ENCODE measurements at places on chromosomes 3 and 15. TPM values are rescaled to one million over a fixed set of nuclear protein-coding genes. Genes with fewer than 3 reads are reported as not detected.
A peak's percentile ranks its signal among the peaks of the same experiment; 100 is the strongest.

Gene CD200
- total RNA-seq: 2.6 TPM

Gene TNIK
- total RNA-seq: 9.6 TPM

Gene MRPL47
- total RNA-seq: 5.3 TPM

DNA sequence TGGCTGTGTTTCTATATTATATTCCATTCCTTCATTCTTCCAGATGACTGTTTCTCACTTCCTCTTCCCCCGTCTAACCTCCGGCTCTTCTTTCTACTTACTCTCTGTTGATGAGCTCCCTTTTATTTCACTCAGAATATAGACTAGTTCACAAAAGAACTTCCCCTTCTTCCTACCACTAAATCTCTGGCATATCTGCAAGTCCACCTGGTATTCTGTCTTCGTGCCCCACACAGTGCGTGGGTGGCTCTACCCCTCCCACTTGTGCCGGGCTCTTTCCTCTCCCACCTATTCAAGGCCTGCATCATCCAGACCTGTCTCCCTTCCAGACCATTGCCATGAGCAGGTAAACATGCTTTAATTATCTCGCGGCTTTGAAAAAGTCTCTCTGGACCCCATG is 73.0 kb downstream of the SCN10A start:
- H3K4me1 ChIP-seq: no peaks in the 10 kb centered on the region
- H3K4me3 ChIP-seq: no peak overlapping the region
- no peak overlapping the region for H3K27ac ChIP-seq
- no peaks in the 10 kb centered on the region for H3K27me3 ChIP-seq
- no peak for DNase-seq

GRCh38 chr3:44996556-44996969 is 20.5 kb downstream of the EXOSC7 start:
- peak; percentile 13 for DNase-seq
- H3K27me3 ChIP-seq: no peaks in the 10 kb centered on the region
- no peak overlapping the region for H3K4me3 ChIP-seq
- H3K36me3 ChIP-seq: no peaks in the 10 kb centered on the region

GRCh38 chr15:95352631-95353187 is 977.8 kb upstream of the NR2F2 start:
- H3K4me1 ChIP-seq: no peaks in the 10 kb centered on the region
- H3K4me3 ChIP-seq: no peak overlapping the region
- DNase-seq: no peak

- no peak overlapping the region for H3K4me3 ChIP-seq
- H3K36me3 ChIP-seq: no peaks in the 10 kb centered on the region
- no peak for DNase-seq
- H3K27me3 ChIP-seq: no peaks in the 10 kb centered on the region
- H3K27ac ChIP-seq: no peak overlapping the region
These were observed 495.1 kb downstream of the IL5RA start for GRCh38 chr3:2615080-2615479.

DNA sequence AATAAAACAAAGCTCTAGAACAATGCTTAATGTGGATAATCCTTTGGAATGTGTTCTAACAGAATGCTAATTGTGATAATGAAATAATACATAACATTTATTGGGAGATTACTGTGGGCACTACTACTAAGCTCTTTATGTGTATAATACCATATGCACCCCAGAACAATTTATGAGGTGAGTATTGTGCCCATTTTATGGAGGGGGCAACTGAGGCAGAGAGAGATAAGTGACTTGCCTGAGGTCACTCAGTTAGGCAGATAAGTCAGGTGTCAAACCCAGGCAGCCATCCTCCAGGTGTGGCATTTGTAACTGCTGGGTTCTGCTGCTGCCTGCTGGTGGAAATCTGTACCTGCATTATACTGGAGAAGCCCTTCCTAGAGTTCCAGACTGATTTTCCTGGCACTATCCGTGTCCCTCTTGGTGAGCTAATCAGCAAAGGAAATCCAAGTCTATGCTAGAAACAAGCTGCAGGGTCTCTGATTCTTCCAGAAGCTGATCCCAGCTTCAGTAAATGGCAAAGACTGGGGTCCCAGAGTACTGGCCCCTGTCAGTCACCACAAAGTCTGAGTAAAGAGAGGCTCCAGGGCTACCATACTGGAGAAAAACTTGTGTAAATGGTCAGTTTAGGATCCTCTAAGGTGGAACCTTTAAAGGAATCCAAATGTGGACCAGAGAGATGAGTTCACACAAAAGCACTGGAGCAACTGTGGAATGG is 22.6 kb upstream of the RBP1 start:
- H3K36me3 ChIP-seq: no peaks in the 10 kb centered on the region
- peak; percentile 70 for DNase-seq
- peaks cover 51% of the 10 kb centered on the region for H3K4me1 ChIP-seq
- H3K27me3 ChIP-seq: no peaks in the 10 kb centered on the region
- no peak overlapping the region for H3K4me3 ChIP-seq
- no peak overlapping the region for H3K27ac ChIP-seq

Gene GATM
- total RNA-seq: 1,447 TPM

Gene PPP1R14D
- not detected for total RNA-seq

- H3K36me3 ChIP-seq: no peaks in the 10 kb centered on the region
- no peak for DNase-seq
These were observed 120.9 kb downstream of the CACNA2D3 start for GRCh38 chr3:54243056-54243931.

Gene EIF4E3
- 8.2 TPM for total RNA-seq

- H3K27me3 ChIP-seq: no peaks in the 10 kb centered on the region
- no peak overlapping the region for H3K27ac ChIP-seq
- no peaks in the 10 kb centered on the region for H3K4me1 ChIP-seq
- DNase-seq: no peak
These were observed 134.2 kb downstream of the OTOL1 start for GRCh38 chr3:161630794-161631193.

Gene SGO1
- 2.0 TPM for total RNA-seq

GRCh38 chr3:13095408-13095937 is 22.2 kb upstream of the IQSEC1 start:
- H3K36me3 ChIP-seq: no peaks in the 10 kb centered on the region
- H3K27me3 ChIP-seq: no peaks in the 10 kb centered on the region
- peaks cover 10% of the 10 kb centered on the region for H3K4me1 ChIP-seq
- no peak for DNase-seq
- H3K4me3 ChIP-seq: no peak overlapping the region
- H3K27ac ChIP-seq: no peak overlapping the region

Gene MYL3
- not detected for total RNA-seq

GRCh38 chr3:115494826-115495225 is 128.5 kb upstream of the GAP43 start:
- no peak for DNase-seq
- no peaks in the 10 kb centered on the region for H3K27me3 ChIP-seq
- peaks cover 8% of the 10 kb centered on the region for H3K4me1 ChIP-seq

Gene CLDN1
- total RNA-seq: 57.9 TPM

Gene DBR1
- total RNA-seq: 11.7 TPM

DNA sequence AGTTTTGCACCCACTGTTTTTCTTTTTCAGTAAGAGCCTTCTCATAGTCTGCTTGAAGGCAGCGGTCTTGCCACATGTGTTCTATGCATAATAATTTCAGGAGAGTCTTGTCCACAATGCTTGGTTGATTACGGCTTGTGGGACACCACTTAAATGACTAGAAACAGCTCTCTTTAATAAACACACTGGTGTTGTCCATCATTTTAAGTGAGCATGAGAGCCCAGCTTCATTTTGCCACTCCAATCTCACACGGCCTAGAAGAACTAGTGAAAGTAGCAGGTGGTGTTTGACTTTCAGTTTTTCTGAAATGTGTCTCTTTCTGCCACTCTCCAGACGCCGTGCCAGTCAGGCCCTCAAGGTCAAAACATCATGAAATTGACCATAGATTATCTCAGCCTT is 292.1 kb downstream of the LPP start:
- H3K4me3 ChIP-seq: no peak overlapping the region
- H3K36me3 ChIP-seq: no peaks in the 10 kb centered on the region
- no peaks in the 10 kb centered on the region for H3K4me1 ChIP-seq
- no peaks in the 10 kb centered on the region for H3K27me3 ChIP-seq

Gene ANKUB1
- not detected for total RNA-seq

DNA sequence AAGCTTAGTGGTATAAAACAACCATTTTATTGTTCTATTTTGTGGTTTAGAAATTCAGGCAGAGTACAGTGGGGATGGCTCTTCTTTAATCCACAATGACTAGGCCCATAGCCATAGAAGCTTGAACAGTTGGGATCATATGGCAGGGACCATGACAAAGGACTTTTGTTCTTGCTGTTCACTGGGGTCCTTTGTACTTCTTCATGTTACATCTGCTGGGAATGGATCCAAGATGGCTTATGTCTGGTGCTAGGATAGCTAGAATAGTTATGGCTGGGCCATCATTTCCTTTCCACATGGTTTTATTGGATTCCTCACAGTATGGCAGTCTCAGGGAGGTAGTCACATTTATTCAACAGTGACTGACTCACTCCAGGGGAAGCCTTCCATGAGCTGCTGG is 427.9 kb upstream of the AGTR1 start:
- H3K27ac ChIP-seq: no peak overlapping the region
- no peaks in the 10 kb centered on the region for H3K4me1 ChIP-seq
- H3K36me3 ChIP-seq: no peaks in the 10 kb centered on the region
- DNase-seq: no peak

DNA sequence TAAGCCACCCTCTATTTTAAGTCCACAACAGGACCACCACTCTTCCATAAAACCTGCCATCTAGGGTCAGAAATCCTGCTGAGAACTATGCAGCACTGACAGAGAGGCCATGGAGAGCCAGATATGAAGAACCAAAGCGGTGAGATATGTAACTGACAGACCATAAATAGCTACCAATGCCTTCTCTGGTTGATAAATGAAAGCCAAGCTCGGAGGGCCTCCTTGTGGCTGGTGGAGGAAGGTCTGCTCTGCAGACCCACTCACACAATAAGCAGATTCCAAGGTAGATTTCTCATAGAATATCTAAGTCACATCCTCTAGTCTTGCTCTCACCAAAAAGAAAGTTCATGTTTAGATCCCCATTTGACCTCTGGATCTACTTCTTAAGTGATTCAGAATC is 38.9 kb downstream of the RYK start:
- no peak overlapping the region for H3K4me3 ChIP-seq
- H3K4me1 ChIP-seq: no peaks in the 10 kb centered on the region
- no peak overlapping the region for H3K27ac ChIP-seq
- no peaks in the 10 kb centered on the region for H3K27me3 ChIP-seq

Gene TUSC7
- total RNA-seq: not detected

- peak; percentile 58 for DNase-seq
- no peaks in the 10 kb centered on the region for H3K36me3 ChIP-seq
- H3K4me3 ChIP-seq: no peak overlapping the region
- no peak overlapping the region for H3K27ac ChIP-seq
These were observed 28.3 kb downstream of the IDH3A start for GRCh38 chr15:78177447-78177873.

DNA sequence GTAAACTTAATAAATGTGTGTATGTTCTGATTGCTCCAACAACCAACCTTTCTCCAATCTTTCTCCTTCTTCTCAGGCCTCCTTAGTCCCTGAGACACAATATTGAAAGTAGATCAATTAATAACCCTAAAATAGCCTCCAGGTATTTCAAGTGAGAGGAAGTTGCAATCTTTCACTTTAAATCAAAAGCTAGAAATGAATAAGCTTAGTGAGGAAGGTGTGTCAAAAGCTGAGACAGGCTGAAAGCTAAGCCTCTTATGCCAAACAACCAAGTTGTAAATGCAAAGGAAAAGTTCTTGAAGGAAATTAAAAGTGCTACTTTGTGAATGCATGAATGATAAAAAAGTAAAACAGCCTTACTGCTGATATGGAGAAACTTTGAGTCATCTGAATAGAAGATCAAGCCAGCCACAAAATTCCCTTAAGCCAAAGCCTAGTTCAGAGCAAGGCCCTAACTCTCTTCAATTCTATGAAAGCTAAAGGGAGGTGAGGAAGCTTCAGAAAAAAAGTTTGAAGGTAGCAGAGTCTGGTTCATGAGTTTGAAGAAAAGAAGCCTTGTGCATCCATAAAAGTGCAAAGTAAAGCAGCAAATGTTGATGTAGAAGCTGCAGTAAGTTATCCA is 38.6 kb downstream of the CCDC80 start:
- no peak overlapping the region for H3K4me3 ChIP-seq
- H3K27ac ChIP-seq: no peak overlapping the region
- H3K4me1 ChIP-seq: no peaks in the 10 kb centered on the region
- no peak for DNase-seq
- H3K36me3 ChIP-seq: no peaks in the 10 kb centered on the region
- no peaks in the 10 kb centered on the region for H3K27me3 ChIP-seq

GRCh38 chr3:27666272-27666671 is 55.9 kb downstream of the EOMES start:
- no peak for DNase-seq
- H3K4me1 ChIP-seq: no peaks in the 10 kb centered on the region
- no peak overlapping the region for H3K4me3 ChIP-seq
- H3K27me3 ChIP-seq: no peaks in the 10 kb centered on the region
- H3K27ac ChIP-seq: no peak overlapping the region
- no peaks in the 10 kb centered on the region for H3K36me3 ChIP-seq

- no peaks in the 10 kb centered on the region for H3K27me3 ChIP-seq
- no peak overlapping the region for H3K4me3 ChIP-seq
- no peak for DNase-seq
- no peaks in the 10 kb centered on the region for H3K4me1 ChIP-seq
- no peak overlapping the region for H3K27ac ChIP-seq
These were observed 206.1 kb upstream of the UBE2E2 start for GRCh38 chr3:22996920-22997571.

DNA sequence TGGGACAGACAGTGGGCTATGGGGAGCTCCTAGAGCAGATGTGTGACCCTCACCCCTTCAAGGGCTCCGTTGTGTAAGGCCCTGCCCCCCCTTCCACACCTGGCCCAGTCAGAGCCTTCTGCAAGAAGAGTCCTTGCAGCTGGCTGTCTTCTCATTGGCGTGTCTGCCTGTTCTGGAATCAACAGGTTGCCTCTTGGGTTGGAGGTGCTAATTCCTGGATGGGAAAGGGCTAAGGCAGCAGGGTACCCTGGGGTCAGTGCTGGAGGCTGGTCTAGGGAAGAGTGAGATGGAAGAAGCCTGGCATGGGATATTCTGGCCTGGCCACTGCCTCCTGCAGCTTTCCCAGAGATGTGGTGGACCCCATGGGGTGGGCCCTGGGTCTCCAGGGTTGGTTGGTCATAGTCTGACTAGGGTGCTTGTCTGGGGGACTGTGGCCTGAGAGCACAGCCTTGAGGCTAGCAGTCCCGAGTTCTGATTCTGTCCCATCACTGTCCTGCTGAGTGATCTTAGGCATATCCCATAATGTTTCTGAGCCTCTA is 5.1 kb downstream of the TEX264 start:
- DNase-seq: no peak
- no peaks in the 10 kb centered on the region for H3K36me3 ChIP-seq
- no peaks in the 10 kb centered on the region for H3K27me3 ChIP-seq
- no peak overlapping the region for H3K4me3 ChIP-seq
- H3K27ac ChIP-seq: no peak overlapping the region
- H3K4me1 ChIP-seq: peaks cover 9% of the 10 kb centered on the region

DNA sequence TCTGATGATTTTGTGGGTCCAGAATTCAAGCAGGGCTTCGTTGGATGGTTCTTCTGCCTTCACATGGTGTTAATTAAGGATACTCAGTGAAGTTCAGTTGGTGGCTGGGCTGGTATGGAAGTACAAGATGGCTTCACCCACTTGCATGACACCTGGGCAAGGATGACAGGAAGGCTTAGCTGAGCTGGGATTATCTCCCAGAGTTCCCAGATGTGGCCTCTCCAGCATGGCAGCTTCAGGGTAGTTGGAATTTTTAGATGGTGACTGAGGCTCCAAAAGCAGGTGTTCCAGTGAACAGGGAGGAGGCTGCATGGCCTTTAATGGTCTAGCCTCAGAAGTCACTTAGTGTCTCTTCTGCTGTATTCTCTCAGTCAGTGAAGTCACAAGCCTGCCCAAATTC is 135.5 kb downstream of the THRB start:
- H3K27me3 ChIP-seq: no peaks in the 10 kb centered on the region
- H3K27ac ChIP-seq: no peak overlapping the region
- H3K4me1 ChIP-seq: peaks cover 24% of the 10 kb centered on the region
- DNase-seq: no peak
- H3K36me3 ChIP-seq: no peaks in the 10 kb centered on the region

Gene ITPKA
- 0.52 TPM for total RNA-seq

Gene RPUSD3
- 51.4 TPM for total RNA-seq

Gene PYGO1
- 1.3 TPM for total RNA-seq

Gene SLC41A3
- 27.4 TPM for total RNA-seq
